ENCODE measurements at places on chromosomes 2 and 18.
A peak's percentile ranks its signal among the peaks of the same experiment; 100 is the strongest.

- DNase-seq, result no peak
Measured at GRCh38 chr2:224918626-224919471, 123.4 kb downstream of the DOCK10 start.

- DNase-seq, result no peak
Measured at GRCh38 chr2:98463551-98463971, 18.9 kb downstream of the INPP4A start.

- no peak for DNase-seq
Measured at GRCh38 chr2:118048401-118048800, 34.5 kb upstream of the CCDC93 start.

DNA sequence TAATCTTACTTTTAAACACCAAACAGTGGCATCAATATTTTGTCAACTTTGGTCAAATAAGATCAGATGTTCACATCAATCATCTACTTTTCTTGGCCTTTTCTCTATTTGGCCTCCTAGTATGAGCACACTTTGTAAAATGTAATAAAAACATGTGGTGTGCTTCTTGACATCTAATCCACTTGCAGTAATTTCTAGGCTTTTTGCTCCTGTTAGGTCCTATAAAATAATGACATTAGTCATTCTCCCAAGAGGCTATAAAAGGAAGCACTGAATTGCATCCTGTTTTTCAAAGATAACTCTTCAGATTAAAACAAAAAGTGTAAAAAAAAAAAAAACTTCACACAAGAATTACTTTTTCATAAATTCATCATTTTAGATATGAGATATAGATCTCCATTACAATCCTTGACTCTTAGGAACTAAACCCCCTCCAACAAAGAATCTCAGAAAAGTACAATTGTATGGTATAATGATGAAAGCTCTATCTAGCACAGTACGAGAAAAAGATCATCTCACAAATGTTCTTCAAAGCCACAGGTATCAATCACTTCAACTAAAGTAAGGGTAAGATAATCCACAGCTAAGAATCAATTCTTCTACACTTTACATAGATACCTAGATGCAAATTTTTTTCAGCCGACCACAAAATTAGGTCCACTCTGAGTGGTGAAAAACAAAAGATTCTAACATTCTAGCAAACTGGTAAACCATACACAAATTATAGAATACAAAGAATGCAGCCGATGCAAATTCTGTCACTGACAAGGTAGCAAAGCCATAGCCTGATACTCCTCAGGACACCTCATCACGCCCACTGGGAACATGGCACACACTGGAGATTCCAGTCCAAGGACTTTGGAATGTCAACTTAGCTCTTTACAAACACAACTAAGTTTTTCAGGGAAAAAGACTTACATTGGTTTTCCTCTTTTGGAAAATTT is 2.7 kb downstream of the BCL2 start:
- DNase-seq, result no peak

- no peak for DNase-seq
Measured at GRCh38 chr18:52334896-52335295, 5.1 kb upstream of the DCC start.

GRCh38 chr2:138707392-138708074 is 72.7 kb downstream of the NXPH2 start:
- DNase-seq, result peak; percentile 69

- DNase-seq, result no peak
Measured at GRCh38 chr2:197265924-197266323, 44.7 kb downstream of the ANKRD44 start.

DNA sequence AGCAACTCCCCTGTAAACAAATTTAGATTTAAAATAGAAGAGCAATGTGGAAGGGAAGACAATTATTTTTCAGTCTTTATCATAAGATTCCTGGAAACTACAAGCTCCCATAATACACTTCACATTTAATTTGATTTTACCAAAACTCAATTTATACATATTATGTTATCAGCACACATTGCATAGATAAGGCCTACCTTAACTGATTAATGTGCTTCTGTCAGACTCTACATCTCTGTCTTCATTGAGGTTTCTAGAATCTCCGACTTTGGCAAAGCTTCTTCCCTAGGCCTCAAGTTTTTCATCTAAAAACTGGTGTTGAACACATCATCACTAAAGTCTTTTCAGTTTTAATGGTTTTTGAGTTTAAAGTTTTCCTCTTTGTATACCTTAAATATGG is 366.1 kb downstream of the CLIP4 start:
- DNase-seq, result no peak

DNA sequence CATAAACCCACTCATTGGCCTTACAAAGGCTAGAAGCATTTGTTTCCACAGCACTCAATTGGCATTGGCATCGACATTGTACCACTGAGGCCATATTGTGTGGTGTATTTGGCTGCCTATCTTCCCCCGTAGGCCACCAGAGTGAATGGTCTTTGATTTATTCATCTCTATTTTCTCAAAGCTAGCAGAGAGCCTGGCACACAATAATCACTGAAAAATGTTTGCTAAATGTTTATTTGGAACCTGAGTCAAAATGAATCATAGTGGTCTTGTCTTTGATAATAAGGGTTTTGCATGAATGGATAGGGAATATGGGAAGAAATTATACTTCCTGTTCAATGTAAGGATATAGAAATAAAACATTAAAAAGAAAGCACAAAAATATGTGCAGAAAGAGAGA is 107.3 kb upstream of the SLC8A1 start:
- no peak for DNase-seq

DNA sequence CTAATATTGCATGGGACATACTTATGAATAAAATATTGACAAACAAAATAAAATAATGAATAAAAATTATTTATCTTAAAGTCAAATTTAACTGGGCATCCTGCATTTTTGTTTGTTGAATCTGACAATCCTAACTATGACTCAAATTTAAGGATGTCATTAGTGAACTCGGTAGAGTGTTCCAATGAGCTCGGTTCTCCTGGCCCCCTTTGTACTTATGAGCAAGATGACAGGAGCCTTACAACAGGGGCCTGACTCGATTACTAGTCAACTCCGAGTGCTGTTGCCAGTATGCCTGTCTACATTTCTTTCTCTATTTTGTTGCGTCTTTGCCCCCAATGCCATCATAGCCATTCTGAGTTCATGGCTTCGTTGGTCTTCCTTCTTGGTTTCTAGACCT is 40.3 kb downstream of the HRH4 start:
- DNase-seq, result no peak

DNA sequence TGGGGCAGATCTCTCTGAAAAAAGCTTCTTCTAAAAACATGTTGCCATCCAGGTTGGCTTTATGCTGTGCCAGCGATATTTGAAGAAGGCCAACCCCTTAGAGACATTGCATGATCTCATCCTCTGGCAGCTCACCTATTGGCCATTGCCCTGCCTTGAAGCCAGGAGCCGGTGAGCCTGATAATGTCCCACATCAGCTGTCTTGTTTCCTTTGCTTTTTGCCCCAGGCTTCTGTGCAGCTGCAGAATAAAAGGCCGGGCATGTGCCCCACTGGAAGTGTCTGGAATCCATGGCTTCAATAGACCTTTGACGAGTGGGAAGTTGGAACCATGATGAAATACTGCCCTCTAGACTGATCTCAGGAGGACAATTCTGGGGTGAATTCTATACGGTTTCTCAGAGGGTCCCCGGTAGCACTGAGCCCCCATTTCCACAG is 523.5 kb upstream of the ZEB2 start:
- peak; percentile 33 for DNase-seq

- peak; percentile 58 for DNase-seq
Measured at GRCh38 chr2:150191349-150191748, 296.1 kb downstream of the RND3 start.

GRCh38 chr18:50099725-50100407 is 95.1 kb downstream of the MYO5B start:
- peak; percentile 53 for DNase-seq

DNA sequence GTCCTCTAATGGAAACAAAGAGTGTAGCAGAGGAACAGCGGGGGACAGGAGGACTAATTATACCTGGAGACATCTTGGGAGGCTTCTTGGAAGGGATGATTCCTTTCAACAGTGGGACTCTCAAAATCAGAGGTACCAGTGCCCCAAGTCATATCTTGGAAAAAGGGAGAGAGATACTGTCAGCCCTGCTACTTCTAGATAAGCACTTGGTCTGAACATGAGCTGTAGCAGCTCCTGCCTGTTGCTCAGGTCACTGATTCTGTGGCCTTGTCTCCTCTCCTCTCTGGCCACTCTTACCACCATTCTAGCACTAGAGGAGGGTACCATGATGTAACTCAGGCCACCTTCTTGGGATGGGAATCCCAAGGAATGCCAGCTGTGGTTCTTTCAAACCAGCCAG is 54.5 kb downstream of the MFSD6 start:
- no peak for DNase-seq

DNA sequence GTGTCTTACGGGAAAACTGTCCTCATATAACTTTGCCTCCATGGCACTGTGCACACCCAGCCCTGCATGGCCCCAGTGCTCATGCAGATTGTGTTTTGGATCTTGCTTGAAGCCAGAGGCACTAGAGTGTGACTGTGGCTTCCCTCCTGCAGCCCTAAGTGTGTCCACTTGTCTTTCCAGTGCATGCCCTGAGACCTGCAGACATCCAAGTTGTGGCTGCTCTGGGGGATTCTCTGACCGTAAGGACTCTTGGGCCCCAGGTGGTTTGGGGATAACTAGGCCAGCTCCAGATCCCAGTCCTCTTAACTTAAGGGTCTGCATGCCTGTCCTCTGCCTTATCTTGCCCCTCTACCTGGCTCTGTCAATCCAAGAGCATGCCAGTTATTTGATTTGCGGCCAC is 96.6 kb downstream of the PLB1 start:
- no peak for DNase-seq

GRCh38 chr2:37376421-37377186 is 32.2 kb downstream of the QPCT start:
- peak; percentile 78 for DNase-seq

- no peak for DNase-seq
Measured at GRCh38 chr2:205878999-205879762, 196.9 kb downstream of the NRP2 start.

GRCh38 chr2:163675388-163675787 is 60.4 kb downstream of the FIGN start:
- no peak for DNase-seq

GRCh38 chr2:26011990-26012856 is 21.7 kb upstream of the RAB10 start:
- peak; percentile 76 for DNase-seq

DNA sequence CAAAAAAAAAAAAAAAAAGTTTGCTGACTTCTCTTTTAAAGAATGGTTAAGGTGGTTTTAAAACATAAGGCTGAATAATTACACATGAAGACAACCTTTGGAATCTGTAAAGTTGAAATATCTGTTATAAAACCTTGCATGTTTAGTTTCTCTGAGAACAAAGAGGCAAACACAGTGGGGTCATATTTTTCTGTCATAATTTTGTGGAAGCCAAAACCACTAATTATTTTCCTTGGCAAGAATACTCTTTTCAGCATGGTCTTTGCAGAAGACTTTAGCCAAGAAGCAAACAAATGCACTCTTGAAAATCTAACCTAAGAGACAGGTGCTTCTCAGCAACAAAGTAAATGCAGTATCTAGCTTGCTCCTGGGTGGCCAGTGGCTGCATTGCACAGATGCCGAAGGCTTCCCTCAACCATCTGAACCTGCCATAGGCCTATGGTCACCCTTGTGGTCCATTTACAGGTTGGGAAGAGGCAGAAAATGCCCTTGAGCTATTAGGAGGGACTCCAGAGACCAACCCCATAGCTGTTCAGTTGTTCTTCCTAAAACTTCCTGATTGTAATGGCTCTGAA is 44.8 kb downstream of the ZAP70 start:
- no peak for DNase-seq

- DNase-seq, result peak; percentile 19
Measured at GRCh38 chr18:6294148-6294784, 120.4 kb downstream of the L3MBTL4 start.

- no peak for DNase-seq
Measured at GRCh38 chr2:212530991-212531390, 7.6 kb downstream of the ERBB4 start.

DNA sequence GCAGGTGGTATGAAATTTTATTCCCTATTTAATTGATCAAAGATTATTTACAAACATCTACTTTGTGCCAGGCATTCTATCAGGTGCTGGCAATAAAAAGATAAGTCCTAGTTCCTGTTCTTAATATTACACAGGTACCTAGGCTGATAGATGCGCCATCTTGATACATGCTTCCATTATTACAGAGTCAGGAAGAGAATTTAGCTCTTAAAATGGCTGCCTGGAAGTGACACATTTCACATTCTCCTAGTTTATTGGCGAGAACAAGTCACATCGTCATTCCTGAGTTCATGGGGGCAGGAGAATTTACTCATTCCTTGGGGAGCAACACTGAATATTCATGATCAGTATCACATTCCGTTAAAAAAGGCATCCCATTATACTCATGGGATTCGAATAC is 1.1 kb upstream of the DARS1 start:
- no peak for DNase-seq

DNA sequence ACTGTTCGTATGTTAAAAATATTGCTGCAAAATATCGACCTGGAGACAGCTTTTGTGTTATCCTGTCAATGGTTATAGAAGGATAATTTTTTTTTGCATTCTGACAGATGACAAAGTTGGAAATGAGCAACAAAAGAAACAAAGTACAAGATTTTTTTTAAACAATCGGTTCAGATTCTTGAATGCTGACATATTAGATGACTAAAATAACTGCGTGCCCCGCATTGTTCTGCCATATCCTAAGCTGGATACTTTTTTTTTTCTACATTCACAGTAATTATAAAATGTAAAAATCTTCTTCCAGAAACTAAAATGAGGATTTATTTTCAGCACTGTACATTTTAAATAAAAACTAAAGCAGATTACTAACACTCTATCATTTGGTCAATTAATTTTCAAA is 67.1 kb downstream of the ABCG8 start:
- DNase-seq, result no peak

DNA sequence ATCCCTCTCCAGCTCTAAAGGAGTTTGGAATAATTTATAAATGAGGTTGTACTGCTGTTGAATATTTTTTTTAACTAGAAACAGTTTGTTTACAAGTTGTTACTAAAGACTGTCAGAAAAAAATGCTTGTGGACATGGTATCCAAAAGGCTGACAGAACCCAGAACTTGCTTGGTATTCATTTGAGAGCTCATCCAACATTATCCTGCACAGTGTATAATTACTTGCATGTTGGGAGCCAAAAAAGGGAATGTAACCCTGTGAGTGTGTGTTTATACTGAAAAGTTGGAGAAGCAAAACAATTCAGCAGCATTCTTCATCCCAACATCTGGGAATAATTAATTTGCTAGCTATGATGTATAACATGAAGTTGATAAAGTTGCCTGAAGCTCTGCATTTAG is 42.1 kb upstream of the EHBP1 start:
- peak; percentile 72 for DNase-seq

Data from H4 (cell line).